ENCODE measurements at places on chromosomes 16 and 17.

DNA sequence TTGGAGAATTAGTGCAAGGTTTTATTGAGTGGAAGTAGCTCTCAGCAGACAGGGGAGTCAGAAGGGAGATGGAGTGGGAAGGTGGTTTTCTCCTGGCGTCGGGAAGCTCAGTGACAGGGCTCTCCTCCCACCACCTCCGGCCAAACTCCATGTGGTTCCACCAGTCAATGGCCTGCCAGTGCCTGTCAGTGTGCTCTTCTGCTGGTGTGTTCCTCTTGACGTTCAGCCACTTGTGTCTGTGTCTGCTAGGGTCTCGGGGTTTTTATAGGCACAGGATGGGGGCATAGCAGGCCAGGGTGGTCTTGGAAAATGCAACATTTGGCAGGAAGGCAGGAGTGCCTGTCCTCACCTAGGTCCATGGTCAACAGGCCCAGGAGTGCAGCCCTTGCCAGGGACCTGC is 506.7 kb upstream of the KIF2B start:
- DNase-seq = no peak

- DNase-seq = no peak
These were observed 1349.6 kb upstream of the CDH8 start for GRCh38 chr16:63385714-63386432.

- no peak for DNase-seq
These were observed 161.3 kb upstream of the GSE1 start for GRCh38 chr16:85451641-85452363.

- no peak for DNase-seq
These were observed 606.4 kb upstream of the SALL1 start for GRCh38 chr16:51757505-51757904.

GRCh38 chr16:78675951-78676792 is 576.7 kb downstream of the WWOX start:
- no peak for DNase-seq

GRCh38 chr17:48494335-48494734 is 36.5 kb downstream of the HOXB1 start:
- no peak for DNase-seq

DNA sequence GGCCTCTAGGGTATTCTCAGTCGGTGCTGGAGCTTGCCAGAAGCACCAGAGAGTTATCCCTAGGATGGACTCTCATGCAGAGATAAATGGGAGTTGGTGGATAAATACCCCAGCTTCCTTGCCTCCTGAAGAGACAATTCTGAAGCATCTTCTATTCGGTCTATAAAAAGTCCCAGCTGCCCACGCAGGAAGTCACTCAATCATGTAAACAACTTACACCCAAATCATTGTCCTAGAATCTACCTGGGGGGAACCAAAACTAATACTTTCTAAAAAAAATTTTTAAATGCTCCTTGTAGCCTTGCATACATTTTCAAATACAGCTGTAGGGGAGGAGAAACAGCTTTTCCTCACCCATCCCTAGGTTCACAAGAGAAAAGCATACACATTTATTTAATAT is 66.6 kb upstream of the ELAC2 start:
- no peak for DNase-seq

GRCh38 chr17:77632619-77633018 is 325.9 kb upstream of the TNRC6C start:
- no peak for DNase-seq

GRCh38 chr17:69427486-69428197 is 13.1 kb downstream of the MAP2K6 start:
- DNase-seq = no peak

- DNase-seq = peak; percentile 66
These were observed 1.2 kb downstream of the NFATC3 start for GRCh38 chr16:68086336-68086841.

GRCh38 chr17:41315204-41315794 is at the start of gene KRTAP17-1:
Gene KRTAP17-1, minus strand, starts transcription at chr17:41315710. Its CDS starts 60 bp downstream, at chr17:41315650.
- DNase-seq = no peak

DNA sequence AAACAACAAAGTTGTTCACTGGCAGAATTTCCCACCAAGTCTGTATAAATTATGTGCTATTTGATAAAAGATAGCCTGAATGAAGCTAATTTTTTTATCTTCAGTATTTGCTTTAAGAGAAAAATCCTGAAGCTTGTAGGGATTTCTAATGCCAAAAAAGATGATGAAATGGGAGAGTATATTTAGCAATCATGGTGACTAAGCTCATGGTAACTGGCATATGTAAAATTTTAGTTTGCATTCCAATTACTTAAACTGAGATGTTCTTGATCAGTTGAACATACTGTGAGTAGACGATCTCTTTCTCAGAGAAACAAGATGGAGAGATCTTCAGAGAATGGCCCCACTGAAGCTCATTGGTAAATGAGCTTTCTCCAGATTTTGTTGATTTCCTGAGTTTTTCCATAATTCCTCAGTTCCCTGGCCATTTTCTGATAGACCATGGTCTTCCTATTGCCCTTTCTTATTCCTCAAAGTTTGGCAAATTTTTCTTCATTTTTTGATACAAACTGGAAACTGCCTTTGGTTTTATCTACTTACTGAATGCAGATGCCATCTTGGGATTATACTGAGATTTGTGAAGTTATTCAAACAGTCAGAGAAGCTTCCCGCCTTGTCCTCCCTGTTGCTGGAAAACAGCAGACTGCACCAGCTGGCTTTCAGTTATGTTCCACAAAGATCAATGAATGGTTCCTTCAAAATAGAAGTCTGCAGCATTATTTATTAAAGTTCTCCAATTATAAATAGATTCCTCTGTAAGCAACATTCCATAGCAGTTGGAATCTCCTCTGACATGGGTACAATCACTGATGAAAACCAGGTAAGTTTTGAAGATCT is 68.3 kb upstream of the ALOX12 start:
- DNase-seq = no peak

GRCh38 chr16:27847030-27847550 is 216.4 kb downstream of the GSG1L start:
- DNase-seq = no peak

DNA sequence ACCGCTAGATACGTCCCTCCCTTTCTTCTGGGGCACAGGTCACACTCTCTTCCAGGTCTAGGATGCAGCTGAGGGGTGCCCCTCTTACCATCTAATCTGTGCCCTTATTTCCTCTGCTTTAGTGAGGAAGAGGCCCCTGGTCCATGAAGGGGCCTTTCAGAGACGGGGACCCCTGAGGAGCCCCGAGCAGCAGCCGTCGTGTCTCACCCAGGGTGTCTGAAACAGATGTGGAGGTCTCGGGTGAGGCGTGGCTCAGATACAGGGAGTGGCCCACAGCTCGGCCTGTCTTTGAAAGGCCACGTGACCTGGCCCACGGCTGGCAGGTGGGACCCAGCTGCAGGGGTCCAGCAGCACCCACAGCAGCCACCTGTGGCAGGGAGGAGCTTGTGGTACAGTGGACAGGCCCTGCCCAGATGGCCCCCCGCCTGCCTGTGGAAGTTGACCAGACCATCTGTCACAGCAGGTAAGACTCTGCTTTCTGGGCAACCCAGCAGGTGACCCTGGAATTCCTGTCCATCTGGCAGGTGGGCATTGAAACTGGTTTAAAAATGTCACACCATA is 15.6 kb downstream of the SCGB1C2 start:
- no peak for DNase-seq

DNA sequence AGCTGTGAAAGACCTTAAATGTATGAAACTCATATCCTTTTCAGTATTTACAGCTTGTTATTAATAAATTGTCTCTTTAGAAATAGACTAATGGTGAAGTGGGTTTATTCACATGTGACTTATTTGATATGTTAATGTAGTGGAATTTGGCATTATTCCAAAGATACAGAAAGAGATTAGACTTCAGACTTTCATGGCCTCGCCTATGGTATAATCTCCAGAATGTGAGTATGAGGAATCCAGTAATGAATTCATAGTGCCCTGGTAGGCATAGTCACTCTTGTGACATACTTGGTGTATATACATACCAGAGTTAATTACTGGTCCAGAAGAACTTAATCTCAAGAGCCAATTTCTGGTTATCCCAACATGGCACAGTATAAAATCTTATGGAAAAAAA is 72.7 kb downstream of the OMG start:
- DNase-seq = peak; percentile 15

GRCh38 chr16:72068930-72069329 is 5.9 kb downstream of the HPR start:
- no peak for DNase-seq

DNA sequence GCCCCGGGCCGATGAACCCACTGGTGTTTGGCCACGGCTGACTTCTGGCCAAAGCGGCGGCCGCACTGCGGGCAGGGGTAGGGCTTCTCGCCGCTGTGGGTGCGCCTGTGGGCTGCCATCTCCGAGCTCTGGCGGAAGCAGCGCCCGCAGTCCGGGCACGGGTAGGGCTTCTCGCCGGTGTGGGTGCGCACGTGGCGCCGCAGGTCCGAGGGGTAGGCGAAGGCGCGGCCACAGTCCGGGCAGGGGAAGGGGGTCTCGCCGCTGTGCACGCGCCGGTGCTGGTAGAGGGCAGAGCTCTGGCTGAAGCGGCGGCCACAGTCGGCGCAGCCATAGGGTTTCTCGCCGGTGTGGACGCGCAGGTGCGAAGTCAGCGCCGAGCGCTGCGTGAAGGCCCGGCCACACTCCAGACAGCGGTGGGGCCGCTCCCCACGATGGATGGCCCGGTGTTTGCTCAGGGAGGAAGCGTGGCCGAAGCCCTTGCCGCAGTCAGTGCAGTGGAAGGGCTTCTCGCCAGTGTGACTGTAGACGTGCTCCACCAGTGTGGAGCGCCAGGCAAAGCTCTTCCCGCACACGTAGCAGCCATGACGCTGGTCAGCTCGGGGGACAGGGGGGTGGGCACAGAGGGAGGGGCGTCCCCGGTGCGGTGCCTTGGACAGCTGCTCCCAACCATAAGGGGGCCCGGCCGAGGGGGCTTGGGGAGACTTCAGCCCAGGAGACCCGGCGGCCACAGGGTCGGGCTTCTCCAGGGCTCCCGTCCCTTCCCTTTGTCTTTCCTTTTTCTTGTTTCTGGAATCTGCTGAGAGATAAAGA is 2.7 kb downstream of the ZNF764 start:
- no peak for DNase-seq

DNA sequence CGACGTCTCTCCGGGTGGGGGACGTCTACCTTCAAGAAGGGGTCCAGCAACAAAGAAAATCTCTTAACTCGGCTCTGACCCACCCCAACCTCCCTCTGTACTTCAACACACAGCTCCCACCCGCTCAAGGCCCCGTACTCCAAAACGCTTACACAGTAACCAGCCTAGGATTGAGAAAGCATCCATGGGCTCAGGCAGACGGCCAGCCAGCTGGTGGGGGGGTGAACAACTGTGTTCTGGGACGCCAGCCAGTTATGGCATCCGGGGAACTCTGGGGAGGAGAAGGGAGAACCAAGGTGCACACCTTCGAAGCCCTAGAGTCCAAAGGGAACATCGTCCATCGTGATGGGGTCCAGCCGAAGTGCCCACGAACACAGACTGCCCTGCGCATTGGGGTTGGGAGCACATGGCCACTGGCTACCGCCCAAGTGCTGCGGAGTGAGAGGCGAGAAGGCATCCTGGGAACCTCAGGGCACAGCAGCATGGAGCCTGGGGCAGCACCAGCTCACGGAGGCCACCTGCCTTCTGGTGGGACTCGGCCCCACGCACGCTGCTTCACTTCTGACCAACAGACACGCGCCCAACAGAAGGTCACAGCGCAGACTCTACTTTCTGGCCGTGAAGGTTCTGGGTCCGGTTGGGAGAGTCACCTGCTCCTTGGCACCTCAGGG is 14.3 kb downstream of the SLC16A3 start:
- no peak for DNase-seq

GRCh38 chr17:77142689-77143088 is 1.9 kb downstream of the SEC14L1 start:
- no peak for DNase-seq

DNA sequence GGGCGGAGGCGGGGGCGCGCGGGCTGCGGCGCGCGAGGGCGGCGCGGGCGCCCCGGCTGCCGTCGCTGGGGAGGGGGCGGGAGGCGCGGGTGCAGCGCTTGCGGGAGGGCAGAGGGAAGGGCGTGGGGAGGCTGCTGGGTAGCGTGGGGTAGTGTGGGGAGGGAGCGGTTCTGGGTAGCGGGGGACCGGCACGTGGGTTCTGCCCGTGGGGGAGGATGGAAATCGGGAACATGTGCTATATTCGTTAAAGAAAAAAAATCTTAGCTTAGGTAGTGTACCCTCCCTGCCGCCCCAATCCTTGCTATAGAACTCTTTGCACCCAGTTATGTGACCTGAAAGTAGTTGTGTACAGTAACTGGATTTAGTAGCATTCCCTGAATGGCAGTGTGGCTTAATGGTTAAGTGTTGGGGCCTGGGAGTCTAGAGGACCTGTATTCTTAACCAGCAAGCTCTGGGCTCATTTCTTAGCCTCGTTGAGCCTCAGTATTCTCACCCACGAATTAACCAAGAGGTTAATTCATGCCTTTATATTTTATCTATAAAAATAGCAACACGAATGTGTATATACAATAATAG is 646 bp downstream of the RABEP1 start:
- no peak for DNase-seq

- DNase-seq = no peak
These were observed 7.1 kb upstream of the CORO6 start for GRCh38 chr17:29629839-29630238.

DNA sequence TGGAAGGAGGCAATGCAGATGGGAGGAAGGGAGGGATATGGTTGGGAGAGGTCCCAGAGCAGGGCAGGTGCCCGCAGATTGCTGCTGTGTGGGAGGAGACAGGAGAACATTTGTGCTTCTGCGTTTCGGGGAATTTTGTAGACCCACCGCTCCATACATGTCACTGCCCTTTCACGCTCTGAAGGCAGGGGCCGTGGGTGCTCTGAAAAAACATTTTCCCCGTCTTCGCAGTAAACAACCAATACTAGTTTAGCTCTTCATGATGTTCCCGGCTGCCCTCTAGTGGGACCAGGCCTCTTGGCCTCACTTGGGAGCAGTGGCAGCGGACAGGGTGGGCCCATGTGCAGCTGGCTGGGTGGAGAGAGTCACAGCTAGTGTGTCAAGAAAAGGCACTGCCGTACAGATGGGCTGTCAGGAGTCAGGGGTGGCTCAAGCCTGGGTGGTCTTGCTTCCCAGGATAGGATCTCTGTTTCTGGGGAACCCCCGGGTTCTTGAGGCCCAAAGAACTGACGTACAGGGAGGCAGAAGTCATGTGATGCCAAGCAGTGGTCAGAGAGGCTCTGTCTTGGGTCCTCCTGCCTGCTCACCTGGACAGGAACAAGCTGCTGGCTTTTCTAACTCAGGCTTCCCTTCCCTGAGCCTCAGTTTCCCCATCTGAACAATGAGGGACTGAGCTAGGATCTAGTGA is 46.5 kb upstream of the CPNE2 start:
- DNase-seq = peak; percentile 57

- DNase-seq = no peak
These were observed 147.6 kb upstream of the HLF start for GRCh38 chr17:55117164-55117563.

All from erythroblast (primary cell).